ENCODE measurements at places on chromosomes 12 and 14.

DNA sequence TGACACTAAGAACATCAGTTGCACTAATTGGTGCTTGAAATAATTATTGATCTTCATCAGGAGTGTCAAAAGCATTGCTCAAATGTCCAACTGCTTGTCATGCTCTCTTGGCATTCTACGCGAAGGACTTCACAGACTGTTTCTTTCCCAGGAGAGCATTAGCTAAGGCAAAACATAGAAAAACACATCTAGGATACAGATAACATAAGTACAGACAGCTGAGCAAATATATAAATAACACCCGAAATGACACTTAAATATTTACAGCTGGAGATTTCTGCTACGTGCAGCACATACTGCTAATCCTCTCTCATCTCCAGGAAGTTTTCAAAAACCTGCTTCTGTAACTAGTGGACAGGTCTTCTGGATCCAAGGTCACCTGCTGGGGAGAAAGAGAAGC lies 120.0 kb upstream of the PRMT8 start:
- DNase-seq: peak; percentile 84

- no peak for DNase-seq
These were observed 12.3 kb upstream of the KRT73 start for GRCh38 chr12:52630599-52631200.

GRCh38 chr14:103283916-103284315 lies 50.1 kb upstream of the EIF5 start:
- DNase-seq: no peak

GRCh38 chr12:119687879-119688278 lies 19.9 kb downstream of the PRKAB1 start:
- DNase-seq: no peak

DNA sequence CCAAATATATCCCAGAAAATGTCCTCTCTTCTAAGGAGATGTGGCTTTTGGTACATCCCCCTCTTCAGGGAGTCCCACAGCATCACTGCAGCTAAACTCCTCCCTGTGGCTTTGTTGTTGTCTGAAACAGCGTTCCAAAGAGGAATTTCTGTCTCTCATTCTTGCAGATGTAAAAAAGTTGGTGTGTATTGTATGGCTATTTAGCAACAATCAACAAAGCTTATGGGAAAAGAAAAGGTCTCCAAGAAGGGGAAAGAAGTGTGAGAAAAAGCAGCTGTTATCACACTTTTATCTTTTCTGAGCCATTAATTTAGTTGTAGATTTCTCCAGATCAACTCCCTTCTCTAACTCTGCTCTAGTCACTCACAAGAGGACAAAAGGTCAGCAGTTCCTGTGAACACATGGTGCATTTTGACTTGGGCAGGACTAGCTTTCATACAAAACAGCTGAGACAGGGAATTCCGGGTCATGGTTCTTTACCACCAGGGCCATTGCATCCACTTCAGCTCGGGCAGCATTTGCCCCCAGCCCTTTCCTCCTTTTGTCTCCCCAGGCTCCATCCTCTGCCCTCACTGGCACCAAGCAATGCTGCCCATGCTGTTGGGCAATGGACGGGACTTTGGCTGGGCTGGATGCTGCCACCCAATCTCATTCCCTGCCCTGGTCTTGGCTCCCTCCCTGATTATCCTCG lies 184.7 kb downstream of the TMX1 start:
- no peak for DNase-seq

DNA sequence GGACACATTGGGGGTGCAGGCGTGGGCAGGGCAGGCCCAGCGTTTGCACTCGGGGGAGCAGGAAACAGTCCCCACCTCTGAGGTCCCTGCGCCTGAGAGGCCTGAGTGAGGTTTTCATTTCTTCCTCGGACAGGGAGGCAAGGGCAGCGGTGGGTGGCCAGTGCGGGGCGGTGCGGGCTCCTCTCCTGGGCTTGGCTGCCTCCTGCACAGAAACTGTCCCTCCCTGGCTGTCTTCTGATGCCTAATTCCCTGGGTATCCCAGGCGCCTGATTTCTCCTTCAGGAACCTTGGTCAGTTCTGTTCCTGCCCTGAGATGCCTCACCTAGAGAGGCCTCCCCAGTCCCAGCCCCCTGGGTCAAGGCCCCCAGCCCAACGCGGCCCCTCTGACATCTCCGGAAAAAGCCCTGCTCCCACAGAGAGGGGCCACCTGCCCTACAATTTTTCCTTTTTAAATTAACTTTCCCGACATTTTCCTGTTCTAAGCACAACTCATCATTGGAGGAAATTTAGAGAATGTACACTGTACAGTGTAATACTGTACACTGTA lies 260.3 kb downstream of the ADGRD1 start:
- no peak for DNase-seq

DNA sequence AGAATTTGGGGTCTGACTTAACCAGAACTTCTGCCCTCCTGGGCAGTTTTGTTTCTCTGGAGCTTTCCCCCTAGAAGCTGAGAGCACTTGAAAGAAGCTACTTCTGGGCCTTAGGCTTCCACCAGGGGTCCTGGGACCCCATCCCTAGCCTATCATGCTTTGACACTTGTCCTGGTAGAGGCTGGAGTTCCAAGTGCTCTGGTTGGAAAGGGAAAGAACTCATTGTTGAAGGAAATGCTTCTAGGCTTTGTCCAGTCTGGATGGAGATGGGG lies 1.4 kb upstream of the COL2A1 start:
- DNase-seq: no peak

DNA sequence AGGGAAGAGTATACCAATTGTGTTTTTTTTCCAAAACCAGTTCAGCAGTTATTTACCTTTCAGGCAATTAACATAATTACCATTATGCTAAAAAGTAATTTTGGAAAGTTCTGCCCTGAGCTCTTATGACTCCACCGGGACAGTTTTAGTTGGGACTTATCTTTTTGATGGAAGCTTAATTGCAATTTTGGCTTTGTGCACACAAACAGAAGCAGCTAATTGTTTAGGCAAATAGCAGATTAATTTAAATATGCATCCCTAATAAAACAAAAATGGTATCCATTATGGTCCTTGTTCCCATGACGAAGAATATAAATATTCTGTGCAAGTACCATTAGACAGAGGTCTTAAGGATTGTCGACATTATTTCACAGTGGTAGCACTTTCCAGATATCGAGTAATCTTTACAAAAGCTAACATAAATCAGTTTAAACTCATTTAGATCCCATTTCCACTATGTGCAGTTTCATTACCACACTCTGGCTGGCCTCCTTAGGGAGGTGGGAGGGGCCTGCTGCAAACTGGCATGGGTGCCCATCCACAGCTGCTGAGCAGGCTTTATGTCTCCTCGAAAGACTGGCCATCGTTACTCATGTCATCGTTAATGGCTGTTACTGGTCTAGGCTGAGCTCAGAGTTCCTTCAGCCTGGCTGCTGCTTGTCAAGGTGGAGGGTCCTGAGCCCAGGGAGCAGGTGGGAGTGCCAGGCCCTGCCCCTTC lies 68.2 kb downstream of the FBXW8 start:
- peak; percentile 58 for DNase-seq

DNA sequence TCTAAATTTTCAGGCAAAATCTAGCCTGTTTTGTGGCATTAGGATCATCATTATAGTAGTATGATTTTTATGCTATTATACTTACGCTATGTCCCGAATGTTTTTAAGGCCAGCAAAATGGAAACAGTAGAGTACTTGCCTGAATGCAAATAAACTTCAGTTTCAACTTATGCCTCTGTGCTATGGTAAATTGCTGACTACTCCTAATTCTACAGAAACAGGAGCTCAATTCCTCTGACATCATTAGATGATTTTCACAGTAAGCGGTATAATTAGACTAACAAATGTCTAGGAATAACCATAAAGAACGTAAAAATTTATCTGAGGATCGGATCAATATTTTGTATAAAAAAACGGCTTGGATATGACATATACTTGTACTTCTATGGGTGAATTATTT lies 270.0 kb downstream of the EGLN3 start:
- DNase-seq: no peak

DNA sequence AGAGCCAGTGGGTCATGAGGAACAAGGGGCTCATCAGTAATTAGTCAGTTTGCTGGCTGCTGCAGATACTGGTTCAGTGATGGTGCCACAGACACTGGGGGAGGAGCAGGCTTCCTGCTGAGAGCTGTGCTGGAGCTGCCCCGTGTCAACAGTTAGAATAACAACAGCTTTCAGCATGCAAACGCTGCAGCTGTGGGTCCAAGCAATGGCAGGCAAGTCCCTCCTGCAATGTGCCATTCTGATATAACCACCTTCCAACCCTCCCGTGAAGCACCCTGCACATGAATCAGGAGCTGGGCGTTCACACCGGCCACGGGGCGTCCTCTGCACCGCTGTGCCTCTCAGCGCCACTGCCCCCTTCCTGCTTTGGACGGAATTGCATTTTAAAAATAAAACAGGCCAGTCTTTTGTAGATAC lies 258.4 kb upstream of the SFSWAP start:
- no peak for DNase-seq

GRCh38 chr12:10235761-10236631 lies 23.3 kb downstream of the GABARAPL1 start:
- peak; percentile 48 for DNase-seq

DNA sequence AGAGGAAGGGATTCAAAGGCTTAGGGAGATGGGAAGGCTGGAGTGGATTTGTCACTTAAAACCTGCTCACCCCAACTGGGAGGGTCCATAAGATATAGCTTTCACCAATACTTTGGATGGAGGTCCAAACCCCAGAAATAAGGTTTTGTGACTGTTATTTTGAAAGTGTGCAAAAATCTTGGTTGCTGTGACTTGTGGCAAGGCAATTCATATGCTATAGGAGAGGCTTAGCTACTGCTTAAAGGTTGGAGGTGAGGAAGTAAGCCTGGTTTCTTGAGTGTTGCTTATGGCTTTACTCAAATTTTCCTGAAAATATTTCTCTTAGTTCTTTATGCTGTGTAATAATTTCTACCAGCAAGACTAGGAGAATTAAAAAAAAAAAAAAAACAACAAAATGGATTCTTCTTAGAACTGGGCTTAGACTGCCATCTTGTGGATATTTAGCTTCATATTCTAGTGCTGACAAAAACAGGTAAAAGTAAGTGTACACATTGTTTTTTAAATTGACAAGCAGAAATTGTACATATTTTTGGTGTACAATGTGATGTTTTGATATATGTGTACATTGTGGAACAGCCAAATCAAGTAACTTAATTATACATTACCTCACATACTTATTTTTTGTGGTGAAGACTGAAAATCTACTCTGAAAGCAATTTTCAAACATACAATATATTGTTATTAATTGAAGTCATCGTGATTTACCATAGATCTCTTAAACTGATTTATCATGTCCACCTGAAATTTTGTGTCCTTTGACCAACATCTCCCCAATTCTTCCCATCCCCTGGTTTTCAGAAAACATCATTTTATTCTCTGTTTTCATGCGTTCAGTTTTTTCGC lies 23.0 kb downstream of the PDE6H start:
- DNase-seq: peak; percentile 75

- DNase-seq: peak; percentile 66
These were observed 23.3 kb upstream of the CCER1 start for GRCh38 chr12:90978117-90978770.

DNA sequence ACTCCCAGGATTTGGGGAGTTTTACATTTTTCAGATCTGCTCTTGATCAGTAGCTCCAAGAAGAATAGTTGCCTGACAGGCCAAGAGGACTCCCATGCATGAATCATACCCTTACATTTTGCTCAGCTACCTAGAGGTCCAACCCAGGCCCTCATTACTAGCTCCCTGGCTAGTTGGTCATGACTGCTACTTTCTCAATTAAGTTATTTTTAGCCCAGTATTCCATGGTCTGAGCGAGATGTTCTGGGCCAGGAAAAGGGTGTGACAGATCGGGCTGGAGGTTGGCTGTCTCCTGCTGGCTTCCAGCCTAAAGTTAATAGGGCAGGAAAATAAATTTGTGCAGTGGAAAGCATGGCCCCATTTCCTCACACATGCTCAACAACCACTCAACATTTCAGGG lies 379.2 kb downstream of the GRIN2B start:
- DNase-seq: no peak

DNA sequence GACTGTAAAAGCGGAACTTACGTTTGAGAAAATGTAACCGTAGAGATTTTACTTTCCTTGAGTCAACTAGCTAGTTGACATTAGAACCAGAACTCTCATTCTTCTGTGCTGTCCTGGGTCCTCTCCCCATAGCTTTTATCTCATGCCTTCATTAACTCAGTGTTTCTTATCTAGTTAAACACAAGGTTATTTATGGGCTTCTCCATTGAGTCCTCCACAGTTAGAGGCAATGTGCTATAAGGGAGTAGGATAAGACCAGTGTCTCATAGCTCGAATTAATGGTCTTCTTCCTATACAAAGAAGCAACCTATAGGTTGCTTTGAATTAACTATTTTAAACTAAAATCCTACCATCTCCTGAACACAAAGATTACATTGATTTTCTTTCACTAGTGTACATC lies 129.8 kb downstream of the ACSS3 start:
- DNase-seq: no peak

DNA sequence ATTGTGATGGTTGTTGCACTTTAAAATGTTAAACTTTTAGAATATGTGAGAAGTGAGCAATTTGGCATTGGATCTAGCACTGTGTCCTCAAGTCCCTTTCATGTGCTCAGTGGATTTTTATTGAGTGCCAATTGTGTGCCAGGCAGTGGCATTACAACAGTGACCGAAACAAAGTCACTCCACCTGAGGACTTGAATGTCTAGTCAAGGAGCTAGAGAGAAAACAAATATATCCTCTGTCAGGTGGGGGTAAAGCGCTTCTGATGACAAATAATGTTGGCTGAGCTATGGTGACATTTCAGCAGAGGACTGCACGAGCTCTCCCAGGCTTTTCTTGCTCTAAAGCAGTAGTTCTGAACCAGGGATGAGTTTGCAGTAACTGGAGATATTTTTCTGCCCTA lies 240.4 kb downstream of the RGS6 start:
- no peak for DNase-seq

DNA sequence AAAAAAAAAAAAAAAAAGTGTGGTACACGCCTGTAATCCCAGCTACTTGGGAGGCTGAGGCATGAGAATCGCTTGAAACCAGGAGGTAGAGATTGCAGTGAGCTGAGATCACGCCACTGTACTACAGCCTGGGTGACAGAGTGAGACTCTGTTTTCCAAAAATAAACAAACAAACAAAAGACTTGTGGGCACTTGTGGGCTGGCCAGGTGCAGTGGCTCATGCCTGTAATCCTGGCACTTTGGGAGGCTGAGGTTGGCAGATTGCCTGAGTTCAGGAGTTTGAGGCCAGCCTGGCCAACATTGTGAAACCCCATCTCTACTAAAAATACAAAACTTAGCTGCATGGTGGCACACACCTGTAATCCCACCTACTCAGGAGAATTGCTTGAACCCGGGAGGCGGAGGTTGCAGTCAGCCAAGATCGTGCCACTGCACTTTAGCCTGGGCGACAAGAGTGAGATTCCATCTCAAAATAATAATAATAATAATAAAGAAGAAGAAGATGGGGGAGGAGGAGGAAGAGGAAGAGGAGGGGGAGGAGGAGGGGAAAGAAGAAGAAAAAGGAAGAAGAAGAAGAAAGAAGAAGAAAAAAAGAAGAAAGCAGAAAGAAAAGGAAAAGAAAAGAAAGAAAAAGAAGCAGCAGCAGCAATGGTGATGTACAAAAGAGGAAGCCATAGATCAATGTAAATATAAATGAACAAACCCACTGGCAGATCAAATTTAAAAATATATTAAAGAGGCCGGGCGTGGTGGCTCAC lies 27.9 kb upstream of the CCNT1 start:
- DNase-seq: peak; percentile 60

GRCh38 chr12:30268041-30268440 lies 427.6 kb downstream of the IPO8 start:
- no peak for DNase-seq

Data from NCI-H1105 treated with DMSO at 0.1 percent for 48 hours (cell line).